ENCODE measurements at places on chromosomes 12 and 14.

DNA sequence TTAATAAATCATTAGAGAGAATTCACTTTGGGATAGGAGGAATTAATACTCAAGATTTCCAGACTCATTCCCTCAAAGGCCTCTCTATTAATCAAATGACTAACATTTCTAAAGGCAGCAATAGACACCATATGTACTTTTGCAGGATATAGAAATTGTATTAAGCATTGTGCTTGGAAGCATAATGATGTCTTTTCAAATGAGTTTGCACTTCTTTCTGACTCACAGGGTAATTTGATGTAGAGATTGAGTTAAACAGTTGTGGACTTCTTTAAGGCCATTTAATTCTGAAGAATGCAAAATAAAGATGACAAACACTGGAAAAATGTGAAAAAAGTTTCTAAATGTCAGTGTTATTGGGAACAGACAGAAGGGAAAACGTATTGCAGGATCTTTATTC is 63.4 kb upstream of the CSRP2 start:
- no peak for DNase-seq

GRCh38 chr14:20723488-20723887 is 22.2 kb upstream of the EDDM3A start:
- DNase-seq = no peak

DNA sequence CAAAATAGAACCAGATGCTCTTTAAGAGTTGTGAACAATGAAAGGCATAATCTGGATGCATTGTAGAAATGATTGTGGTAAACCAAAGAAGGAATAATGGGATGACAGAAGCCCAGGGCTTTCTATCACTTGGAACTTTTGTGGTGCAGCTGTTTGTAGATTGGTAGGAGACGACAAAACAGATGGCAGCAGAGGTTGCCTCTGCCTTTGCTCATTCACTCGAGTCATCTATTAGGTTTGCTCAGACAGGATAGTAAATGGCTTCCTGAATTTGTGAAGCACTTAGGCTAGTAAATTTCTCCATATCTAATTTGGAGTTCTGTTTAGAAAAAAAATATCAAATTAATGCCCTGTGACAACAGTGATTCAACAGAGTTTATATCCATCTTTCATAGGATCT is 78.4 kb downstream of the FGD4 start:
- DNase-seq = no peak

GRCh38 chr12:110282300-110282860 is 1.3 kb downstream of the ATP2A2 start:
- no peak for DNase-seq

- DNase-seq = peak; percentile 84
Measured at GRCh38 chr14:106518054-106518943, 991.9 kb downstream of the TMEM121 start.

GRCh38 chr14:30357791-30358190 is 201.2 kb upstream of the G2E3 start:
- no peak for DNase-seq

DNA sequence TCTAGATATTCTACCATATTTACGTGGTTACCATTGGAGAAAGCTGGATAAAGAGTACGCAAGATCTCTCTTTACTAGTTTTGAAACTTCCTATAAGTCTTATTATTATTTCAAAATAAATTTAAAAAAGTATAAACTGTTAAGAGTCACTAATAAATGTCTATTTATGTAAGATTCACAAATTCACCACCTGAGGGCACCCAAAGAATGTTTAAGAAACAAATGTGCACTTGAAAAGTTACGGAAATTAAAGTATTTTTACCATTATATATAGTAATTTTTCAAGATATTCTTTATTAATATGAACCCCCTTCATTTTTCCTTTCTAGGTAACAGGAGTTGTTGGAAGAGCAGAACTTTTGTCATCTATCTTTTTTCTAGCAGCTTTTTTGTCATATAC is 11.9 kb downstream of the TMTC3 start:
- DNase-seq = no peak

- no peak for DNase-seq
Measured at GRCh38 chr12:124462750-124463149, 104.7 kb downstream of the NCOR2 start.

- no peak for DNase-seq
Measured at GRCh38 chr12:50220363-50220995, 53.3 kb upstream of the CERS5 start.

- no peak for DNase-seq
Measured at GRCh38 chr12:131008913-131009270, 55.2 kb downstream of the ADGRD1 start.

DNA sequence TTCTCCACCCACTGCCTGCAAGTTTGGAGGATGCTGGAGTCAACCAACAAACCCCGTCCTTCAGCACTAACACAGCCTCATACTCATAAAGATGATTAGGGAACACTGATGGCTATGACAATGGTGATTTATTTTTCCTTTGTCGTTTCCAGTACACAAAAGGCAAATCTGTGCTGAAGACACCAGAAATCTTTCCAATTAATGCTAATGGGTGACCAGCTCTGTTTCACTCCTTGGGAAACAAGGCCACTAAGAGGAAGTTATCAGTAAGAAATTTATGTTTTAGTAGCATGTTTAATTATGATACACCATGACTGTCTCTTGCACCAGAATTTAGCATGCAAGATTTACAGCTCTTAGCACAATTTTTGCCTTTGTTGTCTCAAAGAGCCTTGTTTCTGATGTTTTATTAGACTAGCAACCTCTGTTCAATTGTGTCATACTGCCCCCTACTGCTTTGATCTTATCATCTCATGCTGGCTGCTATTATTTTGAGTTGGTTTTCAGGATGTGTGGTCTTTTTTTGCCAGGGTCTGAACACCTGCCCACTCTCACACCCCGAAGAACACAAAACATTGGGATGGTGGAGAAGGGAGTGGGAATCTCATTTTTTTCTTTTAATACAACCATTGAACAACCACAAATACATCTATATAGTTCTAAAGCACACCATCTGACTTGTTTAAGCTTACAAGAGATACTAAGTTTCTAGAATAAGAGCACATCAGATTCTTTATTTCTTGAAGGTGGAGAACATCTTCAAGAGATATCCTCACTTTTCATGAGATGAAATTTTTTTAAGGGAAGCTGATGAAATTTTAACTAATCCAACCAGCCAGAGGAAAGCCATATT is 160.9 kb downstream of the SPTSSA start:
- DNase-seq = no peak

GRCh38 chr14:91405241-91405721 is 12.3 kb downstream of the CCDC88C start:
- peak; percentile 78 for DNase-seq

GRCh38 chr14:103213331-103213730 is 90.1 kb downstream of the TNFAIP2 start:
- DNase-seq = no peak

GRCh38 chr14:41606532-41607303 is at the start of gene LRFN5:
Gene LRFN5, plus strand, starts transcription at chr14:41606876.
- no peak for DNase-seq

DNA sequence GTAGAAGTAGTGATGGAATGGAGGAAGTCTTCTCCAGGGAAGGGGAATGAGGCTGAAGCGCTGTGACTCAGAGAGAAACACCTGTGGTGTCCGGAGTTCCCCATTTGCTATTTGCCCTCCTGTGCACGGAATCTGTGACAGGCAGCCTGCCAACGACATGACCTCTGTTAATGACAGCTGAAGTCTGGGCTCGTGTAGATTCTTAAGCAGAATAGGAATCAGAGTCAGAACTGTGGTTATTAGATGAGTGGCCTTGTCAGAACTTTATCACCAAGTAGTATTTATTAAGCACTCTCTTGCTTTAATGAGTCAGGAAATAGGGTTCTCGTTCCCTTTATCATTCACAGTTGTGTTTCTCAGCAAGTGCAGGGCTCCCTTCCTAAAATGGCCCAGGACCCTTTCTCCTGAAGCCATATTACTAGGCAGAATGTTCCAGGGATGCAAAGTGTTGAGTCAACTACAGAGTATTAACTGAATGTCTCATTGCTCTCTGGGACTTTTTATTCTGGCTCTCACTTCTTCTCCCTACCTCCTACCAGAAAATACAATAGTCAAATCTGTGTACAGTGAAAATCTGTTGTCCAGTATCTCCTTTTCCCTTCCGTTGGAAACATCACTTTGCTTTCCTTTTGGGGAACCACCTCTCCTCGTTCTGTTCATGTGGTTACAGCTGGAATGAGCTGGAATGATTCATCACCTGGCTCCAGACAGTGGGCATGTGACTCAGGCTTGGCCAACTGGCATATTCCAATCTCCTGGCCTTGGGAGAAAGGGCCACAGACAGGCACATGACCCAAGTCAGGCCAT is 77.8 kb upstream of the MAX start:
- no peak for DNase-seq

DNA sequence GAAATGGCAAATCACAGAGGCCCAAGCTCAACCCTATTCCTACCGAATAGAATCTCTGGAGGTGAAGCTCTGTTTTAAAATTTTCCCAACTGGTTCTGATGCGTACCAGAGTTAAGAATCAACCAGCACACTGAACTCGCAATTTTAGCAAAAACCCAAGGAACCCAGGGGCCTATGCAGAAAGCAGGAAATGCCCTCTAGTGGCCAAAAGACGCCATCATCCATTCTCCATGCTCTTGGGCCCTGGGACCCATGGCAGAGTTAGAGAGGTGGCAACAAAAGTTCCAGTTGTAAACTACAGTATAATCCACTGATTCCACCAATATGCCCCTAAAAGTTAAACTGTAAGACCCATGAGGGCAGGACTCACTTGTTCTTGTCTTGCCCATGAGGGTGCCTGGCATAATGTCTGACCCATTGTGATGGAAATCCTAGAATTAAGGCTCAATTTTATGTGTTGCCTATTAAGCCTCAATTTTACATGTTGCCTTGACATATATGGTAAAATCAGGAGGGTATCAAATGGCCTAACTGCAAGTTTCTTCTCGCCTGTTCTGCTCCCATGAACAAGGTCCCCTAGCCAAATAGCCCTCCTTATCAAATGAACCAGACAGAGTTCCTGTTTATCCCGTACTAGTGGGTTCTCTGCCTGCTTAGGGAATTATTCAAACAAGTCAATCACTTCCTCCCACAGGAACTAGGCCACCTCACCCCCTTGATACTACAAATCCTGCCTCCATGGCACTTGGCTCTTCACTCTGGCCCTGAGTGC is 137.5 kb upstream of the CPM start:
- DNase-seq = peak; percentile 56

Data from activated CD8-positive, alpha-beta memory T cell treated with anti-CD3 and anti-CD28 coated beads, Interleukin-2, amount 50 U/mL, for 4 hours (primary cell).